ENCODE measurements at places on chromosomes 12 and 14.

DNA sequence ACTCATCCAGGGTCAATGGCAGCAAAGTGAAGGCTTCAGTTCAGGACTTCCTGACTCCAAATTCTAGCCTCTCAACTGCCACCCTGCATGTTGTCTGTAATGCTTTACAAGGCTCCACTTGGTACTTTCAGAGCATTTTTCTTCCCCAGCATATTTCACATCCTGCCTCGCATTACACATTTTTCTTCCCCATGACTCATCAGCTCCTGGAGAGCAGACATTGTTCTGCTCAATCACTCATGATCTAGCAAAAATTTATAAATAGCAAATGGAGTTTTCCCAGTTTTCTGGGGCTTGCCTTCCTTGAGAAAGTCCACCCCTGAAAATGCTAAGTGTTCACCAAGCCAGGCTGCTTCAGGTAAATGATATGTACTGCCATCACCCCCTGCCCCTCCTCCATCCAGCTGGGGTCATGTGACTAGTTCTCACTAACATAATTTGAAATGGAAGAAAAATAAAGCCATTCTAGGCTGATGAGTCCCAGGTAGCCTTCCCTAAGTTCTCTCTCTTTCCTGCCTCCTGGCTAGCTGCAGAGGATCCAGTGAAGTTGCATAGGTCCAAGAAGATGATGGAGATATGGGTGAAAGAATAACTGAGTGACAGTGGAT lies 69.4 kb downstream of the ARMH4 start:
- no peak for DNase-seq

GRCh38 chr12:129873111-129873832 lies 30.6 kb downstream of the TMEM132D start:
- no peak for DNase-seq

DNA sequence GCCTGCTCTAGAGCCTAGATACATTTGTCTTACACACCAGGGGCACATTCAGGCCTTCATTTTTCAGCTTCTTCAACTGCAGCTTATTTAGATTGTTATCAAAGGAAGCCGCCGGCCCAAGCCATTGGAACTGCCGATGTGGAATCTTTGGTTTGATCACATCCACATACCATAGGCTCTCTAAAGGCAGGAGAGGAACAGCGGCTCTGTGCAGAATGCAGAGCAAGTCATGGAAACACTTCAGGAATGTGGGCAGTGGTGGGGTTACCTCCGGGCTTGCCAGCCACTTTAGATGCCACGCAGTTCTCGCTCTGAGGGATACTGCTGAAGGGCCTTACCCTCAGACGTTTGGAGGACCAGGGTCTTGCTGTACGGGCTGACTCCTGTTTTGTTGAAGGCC lies 53.4 kb upstream of the PYGL start:
- no peak for DNase-seq

DNA sequence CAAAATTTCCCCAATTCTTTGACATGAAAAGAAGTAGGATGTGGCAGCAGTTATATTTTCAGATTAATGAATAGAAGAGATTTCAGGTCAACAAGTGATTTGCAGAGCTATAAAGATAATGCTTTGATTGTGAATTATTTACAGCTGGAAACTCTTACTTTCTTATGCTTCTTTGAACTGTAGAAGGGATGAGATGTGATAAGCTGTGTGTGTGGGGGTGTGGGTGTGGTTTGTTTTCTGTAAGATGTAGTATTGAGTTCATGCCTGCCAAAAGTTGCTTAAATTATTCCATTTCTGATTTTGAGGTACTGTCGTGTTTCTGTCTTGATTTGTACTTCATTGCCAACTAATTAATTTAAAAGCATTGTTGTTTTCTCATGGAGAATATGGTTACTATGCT lies 22.7 kb downstream of the AEBP2 start:
- DNase-seq = no peak

DNA sequence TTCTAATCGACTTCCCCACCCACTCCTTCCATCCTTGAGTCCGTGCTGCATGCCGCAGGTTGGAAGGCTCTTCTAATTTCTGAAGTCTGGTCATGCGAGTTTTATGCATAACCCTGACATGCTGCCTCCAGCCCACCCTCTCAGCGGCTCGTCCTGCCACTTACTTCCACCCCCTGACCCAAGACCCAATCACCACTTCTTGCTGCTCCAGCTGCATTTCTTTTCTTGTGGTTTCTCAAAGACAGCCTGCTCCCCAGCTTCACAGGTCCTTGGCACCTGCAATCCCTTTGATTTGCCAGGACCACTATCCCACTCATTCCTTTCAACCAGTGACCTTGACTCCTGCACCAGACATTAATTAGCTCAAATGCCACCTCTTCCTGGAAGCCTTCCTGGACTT lies 486.7 kb downstream of the VRK1 start:
- no peak for DNase-seq

- peak; percentile 20 for DNase-seq
Measured at GRCh38 chr12:19186722-19187661, 57.5 kb downstream of the PLEKHA5 start.

DNA sequence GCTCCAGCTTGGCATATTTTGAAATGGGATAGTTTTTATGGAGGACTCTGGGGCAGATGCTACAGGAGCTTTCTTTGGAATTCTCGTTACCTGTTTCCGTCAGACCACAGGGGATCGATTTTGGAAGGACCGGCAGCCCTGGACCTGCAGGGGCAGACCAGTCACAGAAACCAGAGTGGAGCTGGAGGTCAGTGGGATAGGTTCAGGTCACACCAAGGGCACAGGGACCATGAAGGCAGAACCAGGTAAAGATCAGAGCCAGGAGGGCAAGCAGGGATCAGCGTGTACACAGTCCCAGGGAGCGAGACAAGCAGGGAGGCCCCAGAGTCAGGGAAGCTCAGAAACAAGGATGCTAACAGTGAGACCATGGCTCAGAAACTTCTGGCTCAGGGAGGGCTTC lies 45.5 kb downstream of the TSPAN11 start:
- DNase-seq = no peak

- no peak for DNase-seq
Measured at GRCh38 chr14:105889666-105890473, 363.5 kb downstream of the TMEM121 start.

GRCh38 chr14:105384041-105384557 lies 14.2 kb upstream of the TEX22 start:
- no peak for DNase-seq

GRCh38 chr12:105922670-105923102 lies 216.1 kb downstream of the NUAK1 start:
- DNase-seq = no peak

DNA sequence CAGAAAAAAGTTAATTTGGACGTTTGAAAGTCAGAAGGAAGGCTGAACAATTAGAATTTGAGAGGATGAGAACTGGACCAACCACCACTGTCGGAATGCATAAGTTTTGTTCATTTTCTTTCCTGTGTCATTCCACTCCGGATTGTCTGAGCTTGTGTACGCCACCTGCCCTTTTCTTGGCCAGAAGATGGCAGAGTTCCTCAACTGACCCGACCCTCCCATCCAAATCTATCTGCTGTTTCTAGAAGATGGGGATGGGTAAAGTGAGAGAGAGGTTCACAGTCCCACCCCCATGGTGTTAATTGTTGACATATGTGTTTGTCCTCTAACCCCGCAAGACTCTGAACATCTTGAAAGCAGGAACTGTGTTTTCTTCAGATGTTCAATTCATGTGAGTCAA lies 388.0 kb downstream of the VRK1 start:
- no peak for DNase-seq

DNA sequence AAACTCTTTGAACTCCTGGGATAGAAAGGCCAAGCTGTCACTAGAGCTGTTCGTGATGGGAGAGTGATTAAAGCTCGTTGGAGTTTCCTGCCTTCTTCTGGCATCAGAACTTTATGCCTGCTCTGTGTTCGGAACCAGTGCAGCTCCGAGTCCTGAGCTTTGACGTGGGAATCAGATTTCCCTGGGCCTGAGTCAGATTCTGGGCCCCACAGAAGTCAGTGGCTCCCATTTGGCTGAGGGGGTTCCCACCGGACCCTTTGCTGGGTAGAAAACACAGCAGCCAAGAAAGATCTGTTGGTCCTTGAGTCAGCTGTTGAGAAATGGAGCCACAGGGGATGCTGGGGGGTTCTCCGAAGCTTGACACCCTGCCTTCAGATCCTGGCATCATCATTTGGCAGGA lies 238.0 kb downstream of the CHST11 start:
- no peak for DNase-seq

DNA sequence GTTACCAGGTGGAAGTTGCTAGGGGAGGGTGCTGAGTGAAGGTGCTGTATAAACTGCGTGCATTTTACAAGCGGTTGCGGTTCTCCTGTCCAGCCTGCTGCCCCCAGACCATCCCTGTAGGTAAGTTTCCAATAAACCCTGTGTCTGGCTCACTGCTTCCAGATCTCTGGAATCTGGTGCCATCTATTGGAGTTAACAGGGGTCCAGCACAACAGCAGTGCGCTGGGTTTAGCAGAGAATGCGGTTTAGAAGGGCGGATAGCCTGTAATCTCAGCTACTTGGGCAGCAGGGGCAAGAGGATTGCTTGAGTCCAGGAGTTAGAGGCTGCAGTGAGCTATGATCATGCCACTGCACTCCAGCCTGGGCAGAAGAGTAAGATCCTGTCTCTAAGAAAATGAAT lies 4.9 kb downstream of the AACS start:
- no peak for DNase-seq

DNA sequence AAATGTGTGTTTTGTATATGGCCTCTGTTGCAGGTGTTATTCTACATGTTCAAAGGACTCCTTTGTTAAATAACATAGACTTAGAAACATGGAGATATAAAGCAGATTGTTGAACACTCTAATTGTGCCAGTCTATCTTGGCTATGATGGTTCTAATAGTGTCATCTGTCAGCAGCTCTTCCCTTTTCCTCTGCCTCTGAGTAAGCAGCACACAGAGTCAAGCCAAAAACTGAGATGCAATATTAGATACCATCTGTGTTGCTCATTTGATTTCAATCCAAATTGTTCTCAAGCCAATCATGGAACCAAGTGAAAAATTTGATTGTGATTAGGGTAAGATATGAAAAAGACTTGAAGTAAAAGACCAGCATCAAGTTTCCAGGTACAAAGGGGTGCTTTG lies 871.1 kb upstream of the MGAT4C start:
- no peak for DNase-seq

- no peak for DNase-seq
Measured at GRCh38 chr12:7376196-7376595, 67.8 kb downstream of the CD163L1 start.

DNA sequence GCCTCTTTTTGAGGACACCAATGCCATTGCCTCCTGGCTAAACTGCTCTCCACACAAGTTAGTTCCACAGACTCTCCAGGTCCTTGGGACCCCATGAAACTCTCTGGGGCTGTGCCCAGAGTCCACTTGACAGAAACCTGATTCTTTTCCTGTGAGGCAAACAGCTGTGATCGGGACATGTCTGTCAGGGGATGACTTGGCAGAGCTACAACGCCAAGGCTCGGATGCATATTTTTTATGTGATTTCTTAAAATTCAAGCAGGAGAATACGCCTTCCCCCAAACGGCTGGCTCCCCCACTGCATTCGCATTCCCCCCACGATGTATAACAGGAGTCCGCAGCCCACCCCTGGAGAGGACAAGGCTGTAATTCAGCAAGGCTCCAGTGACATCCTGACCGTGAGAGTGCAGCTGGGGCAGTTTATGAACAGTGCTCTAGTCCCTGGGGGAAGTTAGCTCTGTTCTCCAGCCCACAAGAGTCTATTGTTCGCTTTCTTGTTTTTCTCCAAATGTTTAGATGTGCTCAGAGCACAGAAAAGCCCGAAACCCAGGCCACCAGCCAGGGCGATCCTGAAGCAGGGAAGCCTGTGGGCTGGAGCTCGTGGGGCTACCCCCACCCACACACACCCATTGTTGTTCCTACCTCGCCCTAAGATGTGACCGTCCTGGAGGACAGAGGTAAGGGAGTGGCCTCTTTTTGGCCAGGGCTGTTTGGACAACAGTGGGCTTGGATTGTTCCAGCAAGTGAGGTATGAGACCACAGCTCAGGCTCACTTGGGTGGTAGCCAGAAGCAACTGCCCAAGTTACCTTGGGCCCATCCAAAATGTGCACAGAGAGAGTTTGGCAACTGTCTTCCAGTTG lies 159.5 kb downstream of the ZFP36L1 start:
- no peak for DNase-seq

DNA sequence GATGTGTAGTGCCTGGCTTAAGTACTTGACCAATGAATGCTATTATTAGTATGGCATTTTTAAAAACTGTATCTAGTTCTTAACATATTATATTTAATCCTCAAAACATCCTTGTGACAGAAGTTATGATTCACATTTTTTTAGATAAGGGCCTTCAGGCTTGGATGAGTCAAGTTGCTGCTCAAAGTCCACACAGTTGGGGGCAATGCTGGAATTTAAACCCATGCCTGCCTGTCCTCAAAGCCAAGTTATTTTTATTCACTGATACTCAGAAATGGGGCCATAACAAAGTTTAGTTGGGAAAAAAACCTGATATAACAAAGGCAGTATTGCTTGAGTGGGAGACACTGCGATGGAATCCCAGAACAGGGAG lies 50.6 kb downstream of the RFX4 start:
- DNase-seq = no peak

- DNase-seq = no peak
Measured at GRCh38 chr12:103301642-103302591, 193.9 kb downstream of the C12orf42 start.

GRCh38 chr12:96814200-96814599 lies 92.9 kb upstream of the NEDD1 start:
- no peak for DNase-seq

DNA sequence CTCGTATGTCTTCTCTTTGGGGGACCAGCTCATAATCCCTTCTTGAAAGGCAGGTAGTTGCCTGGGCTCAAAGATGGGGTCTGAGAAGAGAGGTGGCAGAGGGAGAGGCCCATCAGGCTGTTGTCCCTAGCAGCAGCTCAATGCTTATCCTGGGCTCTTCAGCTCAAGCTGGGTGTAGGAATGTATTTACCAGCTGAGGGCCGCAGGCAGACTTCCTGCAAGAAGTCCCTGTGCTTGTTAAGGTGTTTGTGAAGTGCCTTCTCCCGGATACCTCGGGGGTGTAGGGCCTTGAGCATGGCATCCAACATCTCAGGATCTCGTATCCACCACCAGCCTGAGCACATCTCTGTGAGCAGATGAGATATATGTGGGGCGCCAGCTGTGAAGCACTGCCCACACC lies 29.4 kb downstream of the BAZ2A start:
- DNase-seq = no peak

DNA sequence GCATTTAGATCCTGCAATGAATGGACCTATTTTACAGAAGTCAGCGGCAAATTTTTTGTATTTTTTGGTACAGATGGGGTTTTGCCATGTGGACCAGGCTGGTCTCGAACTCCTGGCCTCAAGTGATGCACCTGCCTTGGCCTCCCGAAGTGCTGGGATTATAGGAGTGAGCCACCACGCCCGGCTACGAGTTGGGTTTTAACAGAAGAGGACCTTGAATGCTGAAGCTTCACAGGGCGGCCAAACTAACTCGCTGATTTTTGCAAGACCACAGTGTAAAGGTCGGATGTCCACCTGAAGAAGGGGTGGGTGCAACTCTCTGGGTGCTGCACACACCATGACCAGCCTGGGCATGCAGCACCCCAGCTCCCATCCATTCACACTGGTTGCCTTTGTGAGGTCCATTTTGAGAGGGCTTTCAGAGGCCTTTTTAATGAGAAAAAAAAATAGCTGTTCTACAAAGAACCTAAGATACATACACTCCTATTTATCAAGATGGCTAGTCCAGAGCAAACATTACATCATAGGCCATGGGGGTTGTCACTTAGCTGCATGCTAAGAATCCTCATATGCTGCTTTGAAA lies 21.6 kb upstream of the CDK2AP1 start:
- no peak for DNase-seq

GRCh38 chr12:109827080-109827479 lies 6.1 kb downstream of the TRPV4 start:
- DNase-seq = no peak

- DNase-seq = no peak
Measured at GRCh38 chr12:43964033-43964432, 128.2 kb downstream of the TMEM117 start.

- DNase-seq = no peak
Measured at GRCh38 chr12:46461907-46462640, 89.5 kb upstream of the SLC38A2 start.

Data from naive thymus-derived CD8-positive, alpha-beta T cell (primary cell).